ENCODE measurements at places on chromosomes 2 and 18.

DNA sequence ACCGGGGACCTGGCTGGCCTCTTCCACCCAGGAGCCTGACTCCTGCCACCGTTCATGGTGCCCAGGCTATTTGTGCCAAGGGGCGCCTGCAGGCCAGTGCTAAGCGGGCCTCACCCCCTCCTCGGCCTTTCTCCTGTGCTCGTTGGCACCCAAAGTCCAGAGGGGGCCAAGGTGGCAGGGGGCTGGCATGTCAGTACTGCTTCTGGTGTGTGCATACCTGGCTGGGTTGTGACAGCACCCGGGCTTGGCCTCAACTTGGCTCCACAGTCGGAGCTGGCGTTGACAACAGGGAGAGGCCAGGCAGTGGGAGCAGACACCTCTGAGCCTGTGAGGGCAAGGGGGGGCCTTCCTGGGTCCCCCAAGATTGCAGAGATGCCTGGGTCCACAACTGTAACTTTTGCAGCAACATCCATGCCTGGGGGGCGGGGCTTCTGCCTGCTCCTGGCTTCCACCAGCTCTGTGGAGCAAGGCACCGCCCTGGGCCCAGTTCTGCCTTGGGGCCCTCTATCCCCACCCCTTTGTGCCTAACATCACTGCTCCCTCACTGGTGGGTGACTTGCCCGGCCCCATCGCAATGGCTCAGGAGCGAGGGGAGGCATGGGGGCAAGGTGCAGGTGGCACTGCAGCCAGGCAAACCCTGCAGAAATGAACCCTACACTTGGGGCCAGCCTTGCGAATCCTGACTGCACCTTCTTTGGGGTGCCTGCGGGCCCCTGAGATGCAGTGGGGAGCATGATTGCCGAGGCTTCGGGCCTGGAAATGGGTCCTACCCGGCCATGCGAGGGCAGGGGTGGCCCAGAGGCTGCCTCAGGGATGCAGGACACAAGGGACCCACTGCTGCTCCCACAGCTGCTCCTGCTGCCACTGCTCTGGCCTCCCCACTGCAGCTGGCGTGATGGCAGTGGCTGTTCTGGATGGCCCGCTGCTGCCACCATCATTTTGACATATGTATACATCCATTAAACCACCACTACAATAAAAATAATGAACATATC is 35.9 kb downstream of the PTPN4 start:
- no peak overlapping the region for H3K27ac ChIP-seq
- no peaks in the 10 kb centered on the region for H3K4me1 ChIP-seq
- DNase-seq: no peak
- H3K36me3 ChIP-seq: peaks cover 22% of the 10 kb centered on the region
- no peak overlapping the region for H3K4me3 ChIP-seq

DNA sequence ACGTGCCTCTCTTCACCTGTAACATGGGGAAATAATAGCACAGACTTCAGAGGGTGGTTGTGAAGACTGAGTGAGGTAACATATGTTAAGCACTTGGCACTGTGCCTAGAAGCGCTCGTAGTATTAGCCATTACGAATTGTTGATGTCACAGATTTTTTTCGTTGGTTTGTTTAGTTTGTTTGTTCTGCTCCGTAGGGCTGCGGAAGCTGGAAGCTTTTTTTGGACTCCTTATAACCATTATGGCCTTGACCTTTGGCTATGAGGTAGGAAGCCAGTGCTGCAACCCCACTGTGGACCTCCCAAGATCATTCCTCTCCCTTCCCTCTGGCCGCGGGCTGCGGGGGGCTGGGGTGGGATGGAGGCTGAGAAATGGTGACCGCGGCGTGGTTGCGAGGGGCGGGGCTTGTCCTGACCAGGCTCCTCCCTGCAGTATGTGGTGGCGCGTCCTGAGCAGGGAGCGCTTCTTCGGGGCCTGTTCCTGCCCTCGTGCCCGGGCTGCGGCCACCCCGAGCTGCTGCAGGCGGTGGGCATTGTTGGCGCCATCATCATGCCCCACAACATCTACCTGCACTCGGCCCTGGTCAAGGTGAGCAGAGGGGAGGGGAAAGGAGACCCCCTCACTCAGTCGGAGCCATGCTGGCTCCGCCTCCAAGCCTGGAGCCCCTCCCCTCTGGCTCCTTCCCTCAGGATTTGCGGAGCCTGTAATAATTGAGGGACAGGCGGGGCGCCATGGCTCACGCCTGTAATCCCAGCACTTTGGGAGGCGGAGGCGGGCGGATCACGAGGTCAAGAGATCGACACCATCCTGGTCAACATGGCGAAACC is 5.5 kb downstream of the SLC11A1 start:
- DNase-seq: no peak
- H3K4me3 ChIP-seq: no peak overlapping the region
- H3K36me3 ChIP-seq: no peaks in the 10 kb centered on the region
- no peaks in the 10 kb centered on the region for H3K4me1 ChIP-seq
- H3K27ac ChIP-seq: no peak overlapping the region

DNA sequence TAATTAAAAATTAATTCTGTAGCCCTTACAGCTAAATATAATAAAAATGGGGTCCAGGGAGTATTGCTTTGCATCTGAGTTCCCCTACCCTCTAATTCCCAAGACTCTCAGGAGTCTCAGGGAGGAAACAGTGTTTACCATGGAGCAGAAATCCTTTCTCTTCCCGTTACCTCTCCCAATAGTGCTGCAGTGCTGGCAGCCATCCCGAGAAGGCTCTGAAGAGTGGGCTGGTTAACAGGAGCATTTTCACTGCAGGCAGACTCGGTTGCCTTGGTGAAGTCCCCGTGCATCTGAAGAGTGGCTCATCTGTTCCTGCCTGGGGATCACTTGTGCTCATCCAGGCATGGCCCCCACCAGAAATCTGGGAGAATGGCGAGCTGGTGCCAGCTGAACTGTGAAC is 41.8 kb upstream of the TMEM178A start:
- no peak for DNase-seq
- no peak overlapping the region for H3K27ac ChIP-seq
- H3K4me1 ChIP-seq: peaks cover 14% of the 10 kb centered on the region
- no peak overlapping the region for H3K4me3 ChIP-seq
- H3K36me3 ChIP-seq: no peaks in the 10 kb centered on the region

DNA sequence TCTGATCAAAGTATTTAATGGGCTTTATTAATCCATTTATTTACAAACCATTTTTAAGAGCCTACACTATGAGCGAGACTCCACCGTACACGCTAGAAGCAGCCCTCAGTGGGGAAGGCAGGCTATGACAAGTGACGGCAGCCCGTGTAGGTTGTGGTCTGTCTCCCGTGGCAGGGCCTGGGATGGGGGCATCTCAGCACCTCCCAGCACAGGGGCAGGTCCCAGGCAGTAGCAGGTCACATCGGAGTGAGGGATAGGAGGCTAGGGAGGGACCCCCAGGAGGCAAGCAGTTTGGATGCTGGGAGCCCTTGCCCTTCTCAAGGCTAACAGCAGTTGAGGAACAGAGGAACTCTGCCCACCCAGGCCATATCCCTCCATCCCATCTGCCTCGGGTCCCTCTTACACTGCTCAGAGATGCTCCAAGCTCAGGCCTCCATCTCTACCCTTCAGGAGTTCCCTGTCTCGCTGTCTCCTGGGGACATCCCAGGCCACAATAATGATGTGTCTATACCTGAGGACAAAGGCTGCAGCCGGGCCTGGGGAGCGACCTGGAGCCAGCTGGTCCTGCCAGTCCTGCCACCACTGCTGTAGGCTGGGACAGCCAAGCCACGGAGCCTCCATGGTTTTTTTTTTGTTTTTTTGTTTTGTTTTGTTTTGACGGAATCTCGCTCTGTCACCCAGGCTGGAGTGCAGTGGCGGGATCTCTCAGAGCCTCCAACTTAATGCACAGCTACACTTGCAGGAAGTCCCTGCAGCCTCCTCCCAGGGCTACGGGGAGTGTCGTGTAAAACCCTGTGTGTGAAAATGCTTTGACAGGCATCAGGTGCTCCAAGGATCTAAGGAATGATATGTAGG is 92.0 kb downstream of the NDUFA10 start:
- H3K27me3 ChIP-seq: no peaks in the 10 kb centered on the region
- H3K27ac ChIP-seq: peak overlapping the region; percentile 55
- peaks cover 50% of the 10 kb centered on the region for H3K4me1 ChIP-seq
- peaks cover 6% of the 10 kb centered on the region for H3K36me3 ChIP-seq
- no peak overlapping the region for H3K4me3 ChIP-seq
- DNase-seq: no peak

GRCh38 chr18:45677276-45677807 is 46.6 kb upstream of the SLC14A1 start:
- H3K36me3 ChIP-seq: no peaks in the 10 kb centered on the region
- DNase-seq: no peak
- no peak overlapping the region for H3K4me3 ChIP-seq
- H3K4me1 ChIP-seq: no peaks in the 10 kb centered on the region
- H3K27ac ChIP-seq: 0 out of 2 replicates have a peak overlapping the region, but pooled peaks have one; percentile 23
- no peaks in the 10 kb centered on the region for H3K27me3 ChIP-seq

DNA sequence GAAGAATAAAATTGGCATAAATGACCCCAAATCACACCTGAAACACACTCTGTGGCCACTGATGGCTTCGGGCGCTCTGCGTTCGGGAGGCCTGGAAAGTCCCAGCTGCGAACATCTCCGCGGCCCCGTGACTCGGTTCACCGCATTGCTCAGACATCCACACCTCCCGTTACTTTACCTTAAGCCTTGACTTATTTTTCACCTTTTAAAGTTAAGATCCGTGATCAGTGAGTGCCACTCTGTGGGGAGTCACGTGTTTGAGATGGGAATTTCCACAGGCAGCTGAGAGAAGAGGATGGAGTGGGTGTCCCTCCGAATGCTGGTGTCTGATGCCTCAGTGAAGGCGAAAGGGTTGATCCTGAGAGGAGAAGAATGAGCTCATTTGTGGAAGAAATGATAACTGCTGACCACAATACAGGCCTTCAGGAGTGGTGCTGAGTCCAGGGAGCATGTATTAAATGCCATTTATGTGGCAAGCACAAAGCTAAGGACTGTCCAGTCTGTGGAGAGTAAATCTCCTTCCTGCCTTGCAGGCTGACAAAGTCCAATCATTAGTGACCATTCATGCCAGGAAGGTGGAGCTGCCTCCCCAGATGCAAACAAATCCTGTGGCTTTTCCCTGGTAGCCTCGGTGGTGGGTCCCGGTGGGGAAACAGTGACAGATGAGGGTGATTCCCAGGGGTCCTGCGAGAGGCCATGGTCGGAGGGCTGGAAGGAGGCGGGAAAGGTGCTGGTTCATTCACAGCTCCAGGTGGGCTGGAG is 168.8 kb downstream of the RTP5 start:
- DNase-seq: no peak
- no peak overlapping the region for H3K4me3 ChIP-seq
- H3K27ac ChIP-seq: no peak overlapping the region
- H3K36me3 ChIP-seq: no peaks in the 10 kb centered on the region

DNA sequence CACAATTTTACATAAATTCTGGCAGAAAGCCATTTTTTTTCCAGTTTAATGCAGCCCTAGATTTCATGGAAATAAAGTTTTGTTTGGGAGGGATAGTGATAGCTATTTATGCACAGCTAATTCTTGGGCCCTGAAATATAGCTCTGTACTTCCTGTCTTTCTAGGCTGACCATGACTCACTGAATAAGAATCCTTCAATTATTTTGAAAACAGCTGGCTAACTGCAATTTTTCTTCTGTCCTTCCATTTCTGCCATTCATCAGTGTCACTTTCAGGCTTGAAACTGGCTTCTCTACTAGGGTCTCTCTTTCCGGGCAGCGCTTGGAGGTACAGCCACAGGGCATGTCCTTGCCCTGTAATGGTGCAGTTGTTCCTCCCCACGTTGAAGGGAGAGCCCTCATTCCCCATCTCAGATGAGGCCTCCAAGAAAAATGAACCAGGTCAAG is 97.1 kb upstream of the TMEM178A start:
- H3K36me3 ChIP-seq: no peaks in the 10 kb centered on the region
- no peaks in the 10 kb centered on the region for H3K4me1 ChIP-seq
- no peak for DNase-seq
- H3K27ac ChIP-seq: no peak overlapping the region
- H3K27me3 ChIP-seq: no peaks in the 10 kb centered on the region
- no peak overlapping the region for H3K4me3 ChIP-seq

GRCh38 chr18:6255116-6255705 is 159.5 kb downstream of the L3MBTL4 start:
- H3K4me3 ChIP-seq: no peak overlapping the region
- H3K36me3 ChIP-seq: no peaks in the 10 kb centered on the region
- no peak overlapping the region for H3K27ac ChIP-seq
- no peak for DNase-seq
- no peaks in the 10 kb centered on the region for H3K27me3 ChIP-seq

DNA sequence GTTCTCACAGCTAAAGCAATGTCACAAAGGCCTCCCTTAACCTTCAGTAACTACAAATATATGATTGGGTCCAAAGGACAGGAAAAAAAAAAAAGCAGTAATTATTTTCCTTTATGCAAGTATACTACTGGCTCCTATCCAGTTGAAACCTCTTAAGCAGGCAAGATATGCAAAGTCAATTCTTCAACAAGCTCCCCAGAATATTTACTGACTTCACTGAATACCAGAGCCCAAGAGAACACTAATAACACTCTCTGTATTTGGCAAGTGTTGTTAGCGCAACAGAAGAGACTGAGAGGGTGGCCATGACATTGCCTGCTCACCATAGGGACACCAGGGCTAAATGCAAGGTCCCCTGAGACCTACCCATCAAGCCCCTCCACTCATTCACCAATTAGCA is 74.5 kb downstream of the AP1S3 start:
- H3K27me3 ChIP-seq: no peaks in the 10 kb centered on the region
- H3K4me3 ChIP-seq: no peak overlapping the region
- no peaks in the 10 kb centered on the region for H3K36me3 ChIP-seq
- DNase-seq: no peak

GRCh38 chr2:74097574-74097973 is 50.1 kb downstream of the BOLA3 start:
- H3K27me3 ChIP-seq: no peaks in the 10 kb centered on the region
- H3K36me3 ChIP-seq: peaks cover 81% of the 10 kb centered on the region
- no peak overlapping the region for H3K27ac ChIP-seq
- DNase-seq: no peak
- no peaks in the 10 kb centered on the region for H3K4me1 ChIP-seq

DNA sequence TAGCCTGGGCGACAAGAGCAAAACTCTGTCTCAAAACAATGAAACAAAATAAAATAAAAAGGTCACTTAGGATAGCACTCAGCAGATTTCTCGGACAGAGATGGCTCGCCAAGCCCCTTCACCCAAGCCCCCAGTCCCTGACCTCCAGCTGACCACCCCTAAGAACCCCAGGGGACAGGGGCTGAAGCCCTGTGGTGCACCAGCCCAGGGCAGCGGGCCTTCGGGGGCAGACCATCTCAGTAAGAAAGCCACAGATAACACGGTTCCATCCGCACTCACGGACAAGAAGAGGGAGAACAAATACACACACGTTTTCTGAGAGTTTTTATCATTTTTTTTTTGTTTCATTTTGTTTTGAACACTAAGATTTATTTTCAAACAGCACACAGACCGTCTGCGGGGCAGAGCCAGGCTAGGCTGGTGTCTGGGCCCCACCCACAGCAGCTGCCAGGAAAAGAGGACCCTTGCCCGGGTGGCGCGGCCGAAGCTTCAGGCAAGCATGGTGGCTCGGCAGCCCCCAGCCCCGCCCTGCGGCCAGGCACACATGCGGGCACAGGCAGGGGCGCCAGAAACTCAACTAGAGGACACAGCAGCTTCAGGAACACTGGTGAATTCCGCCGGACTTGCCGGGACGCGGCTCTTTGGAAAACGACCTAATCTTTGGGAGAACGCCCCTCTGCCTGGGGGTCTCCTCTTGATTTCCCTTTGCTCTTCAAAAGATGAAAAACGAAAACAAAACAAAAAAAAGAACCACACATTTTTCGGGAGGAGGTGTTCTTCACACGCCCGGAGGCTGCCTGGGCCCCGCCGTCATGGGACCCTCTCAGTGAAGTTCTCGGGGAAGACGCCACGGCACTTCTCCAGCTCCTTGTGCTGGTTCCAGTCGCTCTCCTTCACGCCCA is 59.0 kb downstream of the BIN1 start:
- H3K36me3 ChIP-seq: no peaks in the 10 kb centered on the region
- H3K4me3 ChIP-seq: no peak overlapping the region
- no peak overlapping the region for H3K27ac ChIP-seq
- peaks cover 2% of the 10 kb centered on the region for H3K4me1 ChIP-seq

Data from DND-41 (cell line).